ENCODE measurements at places on chromosomes 13 and 19.

DNA sequence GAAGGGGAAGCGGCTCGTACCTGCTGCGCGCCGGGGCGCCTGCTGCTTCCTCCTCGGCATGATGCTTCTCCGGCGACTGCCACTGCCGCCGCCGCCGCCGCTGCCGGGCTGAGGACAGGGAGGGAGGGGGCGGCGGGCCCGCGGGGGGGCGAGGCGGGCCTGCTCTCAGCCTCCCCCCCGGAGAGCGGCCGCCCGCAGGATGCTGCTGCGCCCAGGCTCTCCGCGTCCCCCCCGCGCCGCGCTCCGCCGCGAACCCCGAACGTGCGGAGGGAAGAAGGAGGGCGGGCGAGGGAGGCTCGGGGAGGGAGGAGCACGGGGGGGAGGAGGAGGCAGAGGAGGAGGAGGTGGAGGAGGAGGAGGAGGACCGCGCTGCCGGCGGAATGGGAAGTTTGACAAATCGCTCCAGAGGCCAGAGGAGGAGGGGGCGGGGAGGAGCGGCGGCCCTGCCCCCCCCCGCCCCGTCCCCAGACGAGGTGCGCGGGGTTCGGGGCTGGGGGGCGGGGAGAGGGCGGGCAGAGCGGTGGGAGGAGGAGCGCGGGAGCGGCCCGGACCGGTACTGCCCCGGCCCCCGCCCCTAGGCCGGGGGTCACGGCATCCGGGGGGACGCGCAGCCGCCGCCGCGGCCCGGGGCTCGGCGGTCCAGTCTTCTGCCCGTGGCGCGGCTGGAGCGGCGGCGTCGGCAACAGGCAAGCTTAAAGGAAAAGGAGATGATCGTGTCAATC, at the start of gene TSHZ3:
Gene TSHZ3, minus strand, starts transcription at position 277 of the 722 bp plus-strand sequence. Its CDS starts 217 bp downstream, at position 60.
- DNase-seq: peak; percentile 75

DNA sequence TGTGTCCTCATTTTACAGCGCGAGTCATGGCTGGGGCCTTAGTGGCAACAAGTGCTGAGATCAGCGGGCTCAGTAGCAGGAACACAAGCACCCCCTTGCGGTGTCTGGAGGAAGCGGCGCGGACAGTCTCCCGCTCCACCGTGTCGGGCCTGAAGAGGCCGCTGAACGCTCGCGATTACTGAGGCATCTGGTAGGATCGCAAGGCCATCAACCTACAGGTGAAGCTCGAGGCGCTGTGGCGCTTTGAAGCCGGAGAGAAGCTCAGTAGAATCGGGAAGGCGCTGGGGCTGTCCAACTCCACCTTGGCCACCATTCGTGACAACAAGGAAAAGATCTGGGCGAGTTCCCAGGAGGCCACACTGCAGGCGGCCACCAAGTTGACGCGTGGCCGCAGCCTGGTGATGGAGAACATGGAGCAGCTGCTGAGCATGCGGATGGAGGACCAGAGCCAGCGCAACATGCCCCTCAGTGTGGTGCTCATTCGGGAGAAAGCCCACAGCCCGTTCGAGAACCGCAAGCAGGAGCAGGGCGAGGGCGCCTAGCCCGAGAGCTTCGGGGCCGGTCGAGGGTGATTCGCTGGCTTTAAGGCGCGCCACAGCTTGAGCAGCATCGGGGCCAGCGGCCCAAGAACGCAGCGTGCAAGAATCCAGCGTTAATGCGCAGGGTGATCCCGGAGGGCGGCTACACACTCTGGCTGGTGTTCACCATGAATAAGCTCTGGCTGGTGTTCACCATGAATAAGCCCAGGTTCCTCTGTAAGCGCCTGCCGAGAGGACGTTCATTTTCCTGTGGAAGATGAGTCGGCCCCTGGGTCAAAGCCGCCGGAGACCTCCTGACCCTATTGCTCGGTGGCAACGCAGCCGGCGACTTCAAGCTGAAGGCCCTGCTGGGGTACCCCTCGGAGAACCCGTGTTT, 8.3 kb upstream of the MZF1 start:
- peak; percentile 81 for DNase-seq

DNA sequence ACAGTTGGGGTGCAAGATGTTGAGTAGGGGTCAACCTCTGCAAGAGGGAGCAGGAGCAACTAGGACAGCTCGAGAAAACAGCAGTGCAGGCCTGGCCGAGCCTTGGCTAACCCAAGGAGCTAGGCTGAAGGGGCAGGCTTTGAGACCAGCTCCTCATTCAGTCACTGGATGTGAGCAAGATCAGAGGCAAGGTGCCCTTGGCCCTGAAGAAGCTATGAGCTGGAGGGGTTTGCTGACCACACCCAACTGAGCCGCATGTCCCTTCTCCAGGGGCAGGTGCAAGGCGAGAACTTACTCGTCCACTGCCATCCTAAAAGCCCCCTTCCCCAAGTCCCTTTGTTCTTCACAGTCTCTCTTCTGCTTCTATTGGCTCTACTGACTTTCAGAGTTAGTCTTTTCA, 126.1 kb upstream of the UBL3 start:
- no peak for DNase-seq

DNA sequence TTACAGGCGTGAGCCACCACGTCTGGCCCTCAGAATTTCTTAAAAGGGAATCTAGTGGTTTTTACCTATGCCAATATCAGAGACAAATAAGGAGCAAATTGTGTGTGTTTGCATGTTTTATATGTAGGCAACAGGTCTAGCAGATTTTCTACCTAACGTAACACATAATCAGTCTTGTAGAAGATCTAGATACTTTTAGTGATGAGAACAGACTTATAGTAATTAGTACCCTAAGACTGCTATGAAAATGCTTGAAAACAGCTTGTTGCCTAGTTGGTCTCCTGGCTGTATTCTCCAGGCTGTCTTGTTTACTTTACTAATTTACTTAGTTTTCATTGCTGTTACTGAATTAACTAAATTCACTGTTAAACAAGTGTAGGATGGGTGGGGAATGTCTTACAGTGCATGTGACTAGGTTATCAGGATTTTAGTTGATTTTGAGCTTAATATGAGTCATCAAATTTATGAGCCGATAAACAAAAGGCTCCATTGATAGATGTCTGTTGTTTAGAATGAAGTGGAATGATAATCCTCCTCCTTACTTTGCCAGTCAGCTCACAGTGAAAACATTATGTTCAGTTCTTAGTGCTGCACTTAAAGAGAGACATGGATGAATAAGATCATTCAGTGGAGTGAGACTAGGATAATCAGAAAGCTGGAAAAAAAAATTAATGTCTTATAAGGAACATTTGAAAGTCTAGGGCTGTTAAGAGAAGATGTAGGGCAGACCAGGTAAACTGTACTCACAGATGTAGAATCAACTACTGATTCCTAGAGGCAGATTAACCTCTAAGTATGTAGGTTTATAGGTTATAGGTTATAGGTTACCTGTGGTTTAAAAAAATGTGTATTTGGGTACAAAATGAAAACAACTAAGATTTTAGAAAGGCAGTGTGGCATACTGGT, 22.4 kb downstream of the GTF2F2 start:
- no peak for DNase-seq

DNA sequence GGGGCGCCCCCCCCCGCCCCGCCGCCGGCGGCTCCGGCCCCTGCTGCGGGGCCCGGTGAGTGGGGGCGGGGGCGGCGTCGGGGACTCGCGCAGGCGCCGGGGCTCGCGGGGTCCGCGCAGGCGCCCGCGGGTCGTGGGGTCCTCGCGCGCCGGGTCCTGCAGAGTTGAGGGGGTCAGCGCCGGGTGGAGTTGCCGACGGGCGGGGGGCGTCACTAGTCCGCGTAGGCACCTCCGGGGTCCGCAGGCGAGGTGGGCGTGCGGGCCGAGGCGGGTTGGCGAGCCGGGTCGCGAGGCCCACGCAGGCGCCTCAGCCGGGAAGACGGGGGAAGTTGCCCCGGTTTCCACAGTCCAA, 365 bp downstream of the PPP6R1 start:
- peak; percentile 39 for DNase-seq

- no peak for DNase-seq
Measured at GRCh38 chr13:52411629-52412028, 5.7 kb upstream of the THSD1 start.

DNA sequence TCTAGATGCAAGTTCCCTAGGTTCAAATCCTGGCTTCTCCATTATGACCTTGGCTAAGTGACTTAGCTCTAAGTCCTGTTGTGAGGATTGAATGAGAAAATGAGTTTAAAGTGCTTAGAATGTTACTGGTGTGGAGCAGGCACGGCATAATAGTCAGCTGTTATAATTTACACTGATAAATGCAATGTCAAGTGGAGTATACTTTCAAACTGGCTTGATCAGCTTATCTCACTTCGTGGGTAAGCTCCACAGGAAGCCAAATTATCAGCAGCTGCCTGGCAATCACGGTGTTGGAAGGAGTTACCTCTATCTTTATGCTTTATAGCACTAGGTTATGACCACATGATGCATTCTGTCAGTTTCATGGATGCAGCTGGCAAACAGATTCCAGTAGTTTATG, 272.8 kb downstream of the OLFM4 start:
- no peak for DNase-seq

DNA sequence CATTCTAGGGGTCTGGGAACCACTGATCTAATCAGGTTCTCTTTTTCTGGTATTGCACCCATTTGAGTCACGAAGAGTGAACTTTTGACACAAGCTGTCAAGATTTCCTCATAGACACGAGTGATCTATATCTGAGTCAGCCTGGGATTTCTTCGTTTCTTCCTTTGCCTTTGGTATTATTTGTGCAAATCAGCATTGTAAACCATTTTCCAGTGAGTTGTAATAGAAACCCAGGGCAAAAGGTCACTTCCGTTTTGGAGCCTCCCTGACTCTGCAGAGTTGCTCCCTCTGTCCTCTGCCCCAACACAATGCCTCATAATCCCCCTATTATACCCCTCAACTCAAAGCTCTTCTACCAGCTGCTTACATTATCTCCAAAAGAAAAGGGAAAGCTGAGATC, 615.1 kb downstream of the EFNB2 start:
- no peak for DNase-seq

DNA sequence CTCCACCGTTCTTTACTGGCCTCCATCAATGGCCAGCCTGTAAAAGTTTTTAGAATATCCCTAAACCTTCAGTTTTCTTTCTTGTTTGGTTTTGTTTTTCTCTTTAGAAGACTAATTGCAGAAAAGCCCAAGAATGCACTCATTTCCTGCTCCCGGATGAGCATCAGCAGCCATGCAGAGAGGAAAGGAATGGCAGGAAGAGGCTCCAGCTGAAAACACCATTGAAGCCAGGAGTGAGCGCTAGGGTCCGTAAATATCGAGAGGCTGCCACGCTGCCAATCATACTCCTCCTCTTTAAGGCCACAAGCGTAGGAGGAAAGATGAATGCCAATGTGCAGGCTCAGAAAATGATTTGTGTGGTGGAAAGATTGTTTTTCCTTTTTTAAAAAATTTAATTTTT, 57.4 kb upstream of the UBE2L5 start:
- DNase-seq: no peak

- peak; percentile 89 for DNase-seq
Measured at GRCh38 chr19:13190781-13191540, 40.8 kb downstream of the IER2 start.

DNA sequence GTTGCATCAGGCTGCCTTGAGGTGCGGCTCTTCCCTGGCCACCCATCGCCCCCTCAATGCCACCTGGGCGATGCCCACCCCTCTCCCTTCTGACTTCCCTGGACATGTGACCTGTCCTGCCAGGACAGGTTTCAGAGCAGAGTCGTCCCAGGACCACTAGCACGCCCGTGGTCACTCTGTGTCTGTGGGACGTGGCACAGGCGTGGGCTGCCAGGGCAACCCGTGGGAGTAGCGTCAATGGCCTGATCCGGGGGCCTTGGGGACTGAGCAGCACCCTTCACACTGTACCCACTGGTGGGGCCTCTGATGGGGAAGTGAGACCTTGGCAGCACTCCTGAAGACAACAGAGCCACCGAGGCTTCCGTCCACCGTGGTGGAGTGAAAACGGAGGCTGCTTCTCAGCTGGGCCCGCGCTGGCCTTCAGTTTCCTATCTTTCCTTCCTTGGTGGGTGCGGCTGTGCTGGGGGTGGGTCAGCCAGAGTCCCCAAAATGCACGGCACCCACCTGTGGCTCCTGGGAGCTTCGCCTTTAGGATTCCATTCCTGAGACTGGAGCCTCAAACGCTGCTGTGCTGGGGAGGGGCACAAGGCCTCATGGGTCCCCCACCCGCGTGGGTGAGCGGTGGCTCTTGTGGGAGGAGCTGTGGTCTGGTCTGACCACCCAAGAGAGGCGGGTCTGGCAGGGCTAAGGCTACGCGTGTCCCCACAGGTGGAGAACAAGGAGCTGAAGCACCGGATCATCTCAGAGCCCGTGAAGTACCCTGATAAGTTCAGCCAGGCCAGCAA, 26.7 kb upstream of the TMEM255B start:
- peak; percentile 43 for DNase-seq

GRCh38 chr19:46591870-46592269, 9.3 kb upstream of the CALM3 start:
- DNase-seq: no peak

DNA sequence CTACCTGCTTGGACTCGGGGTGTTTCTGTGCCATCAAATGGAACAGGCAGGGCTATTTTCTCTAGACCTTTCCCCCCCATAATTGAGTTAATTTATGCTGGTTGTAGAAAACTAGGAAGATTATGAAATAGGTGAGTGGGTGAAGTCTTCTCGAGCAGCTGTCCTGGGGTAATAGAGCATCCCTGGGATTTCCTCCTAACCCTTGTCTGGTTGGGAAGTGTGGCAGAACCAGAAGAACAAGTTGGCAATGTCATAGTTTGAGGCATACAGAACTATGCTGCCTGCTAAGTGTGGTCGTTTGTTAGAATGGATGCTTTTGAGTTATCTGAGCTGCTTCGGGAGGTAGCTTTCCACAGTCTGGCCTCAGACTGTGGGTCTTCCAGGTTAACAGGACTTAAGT, 3.7 kb downstream of the GATAD2A start:
- DNase-seq: no peak

- DNase-seq: no peak
Measured at GRCh38 chr19:9914001-9914314, 22.4 kb downstream of the OLFM2 start.

DNA sequence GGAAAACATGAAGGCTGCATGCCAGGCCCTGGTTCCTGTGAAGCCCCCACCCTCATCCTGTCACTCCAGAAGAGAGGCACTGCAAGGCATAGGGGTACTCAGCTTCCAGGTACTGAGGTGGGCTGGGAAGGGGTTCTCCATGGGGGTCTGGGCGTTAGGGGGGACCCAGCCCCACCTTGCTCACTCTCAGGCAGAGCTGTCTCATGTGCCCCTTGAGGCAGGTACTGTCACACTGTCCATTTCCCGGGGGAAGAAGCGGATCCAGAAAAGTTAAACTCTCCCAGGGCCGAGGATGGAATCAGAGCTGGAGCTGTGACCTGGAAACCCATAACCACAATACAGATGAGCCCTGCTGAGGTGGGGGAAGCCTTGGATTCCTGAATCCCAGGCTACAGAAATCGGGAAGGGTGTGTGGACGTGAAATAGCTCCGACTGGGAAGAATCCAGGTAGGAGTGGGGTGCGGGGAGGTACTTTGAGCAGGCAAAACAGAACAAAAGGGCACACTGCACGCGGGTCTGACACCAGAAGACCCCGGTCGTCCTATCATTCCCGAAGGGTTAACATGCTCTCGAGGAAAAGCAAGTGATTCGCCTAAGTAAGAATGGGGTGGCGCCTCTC, 540 bp upstream of the USE1 start:
- no peak for DNase-seq
